ENCODE measurements at places on chromosomes 7 and 10.

- DNase-seq: no peak
These were observed 74.9 kb downstream of the RSU1 start for GRCh38 chr10:16742165-16742960.

- no peak for DNase-seq
These were observed 318.6 kb downstream of the PTEN start for GRCh38 chr10:88181902-88182600.

- DNase-seq: no peak
These were observed 49.1 kb upstream of the ELN start for GRCh38 chr7:73978661-73979563.

GRCh38 chr7:123338688-123339087 lies 138.9 kb upstream of the SLC13A1 start:
- no peak for DNase-seq

GRCh38 chr10:23448323-23448722 lies 9.4 kb downstream of the OTUD1 start:
- no peak for DNase-seq

- no peak for DNase-seq
These were observed 227.0 kb downstream of the BBS9 start for GRCh38 chr7:33356336-33356735.

DNA sequence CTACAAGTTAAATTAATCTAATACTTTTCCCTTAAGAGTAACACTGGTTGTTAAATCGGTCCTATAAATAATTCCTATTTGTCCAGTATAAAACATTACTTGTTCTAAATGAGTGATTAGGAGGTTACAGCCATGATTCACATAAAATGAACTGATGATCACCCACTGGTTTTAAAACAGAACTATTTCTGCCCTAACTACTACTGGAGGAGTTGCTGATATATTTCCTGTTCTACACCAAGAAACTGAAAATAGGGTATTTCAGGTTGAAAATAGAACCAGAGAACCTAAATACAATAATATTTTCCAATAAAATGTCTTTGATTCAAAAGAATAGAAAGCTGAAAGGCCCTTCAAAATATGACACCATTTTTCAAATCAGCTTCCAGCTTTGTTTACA lies 30.9 kb downstream of the DNAJC1 start:
- no peak for DNase-seq

DNA sequence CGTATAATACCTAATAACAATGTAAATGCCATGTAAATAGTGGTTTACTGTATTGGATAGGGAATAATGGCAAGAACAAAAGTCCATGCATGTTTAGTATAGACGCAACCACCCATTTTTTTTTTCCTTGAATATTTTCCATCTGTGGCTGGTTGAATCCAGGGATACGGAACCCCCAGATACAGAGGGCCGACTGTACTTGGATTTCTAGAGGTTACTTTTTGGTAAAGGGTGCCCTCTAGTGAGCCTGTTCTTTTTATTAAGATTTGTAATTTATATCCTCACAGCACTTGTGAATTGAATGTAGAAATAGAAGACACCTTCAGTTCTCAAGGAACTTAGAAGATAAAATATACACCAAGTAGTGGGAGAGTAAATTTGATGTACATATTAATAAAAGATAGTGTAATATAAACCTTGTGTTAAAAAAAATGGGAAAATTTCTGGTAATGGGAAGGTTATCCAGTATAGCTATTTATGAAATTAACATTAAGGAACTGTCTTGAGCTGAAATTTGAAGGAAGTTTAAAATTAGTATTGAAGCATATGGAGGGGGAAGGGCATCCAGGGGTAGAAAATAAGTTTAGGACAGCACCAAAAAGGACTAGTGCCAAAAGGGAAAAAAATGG lies 32.0 kb downstream of the EXOC6 start:
- DNase-seq: no peak

DNA sequence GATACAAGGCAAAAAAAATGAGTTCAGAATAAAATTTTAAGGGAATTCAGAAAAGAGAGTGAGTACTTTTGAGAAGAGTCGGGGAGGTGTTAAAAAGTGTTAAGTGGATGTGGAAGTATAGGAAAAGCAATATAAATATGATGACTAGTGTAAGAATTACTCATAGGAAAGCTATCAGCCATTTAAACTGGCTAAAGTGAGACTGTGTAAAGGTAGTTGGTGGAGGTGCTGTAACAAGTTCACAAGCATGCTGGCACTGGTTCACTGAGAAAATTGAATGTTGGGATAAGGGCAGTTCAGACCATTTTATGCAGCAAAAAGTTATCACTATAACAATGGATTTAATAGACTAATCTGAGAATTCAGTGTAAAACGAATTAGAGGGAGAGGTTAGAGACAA lies 179.0 kb upstream of the DKK1 start:
- no peak for DNase-seq

GRCh38 chr7:4103352-4104091 lies 578.6 kb upstream of the FOXK1 start:
- DNase-seq: no peak

DNA sequence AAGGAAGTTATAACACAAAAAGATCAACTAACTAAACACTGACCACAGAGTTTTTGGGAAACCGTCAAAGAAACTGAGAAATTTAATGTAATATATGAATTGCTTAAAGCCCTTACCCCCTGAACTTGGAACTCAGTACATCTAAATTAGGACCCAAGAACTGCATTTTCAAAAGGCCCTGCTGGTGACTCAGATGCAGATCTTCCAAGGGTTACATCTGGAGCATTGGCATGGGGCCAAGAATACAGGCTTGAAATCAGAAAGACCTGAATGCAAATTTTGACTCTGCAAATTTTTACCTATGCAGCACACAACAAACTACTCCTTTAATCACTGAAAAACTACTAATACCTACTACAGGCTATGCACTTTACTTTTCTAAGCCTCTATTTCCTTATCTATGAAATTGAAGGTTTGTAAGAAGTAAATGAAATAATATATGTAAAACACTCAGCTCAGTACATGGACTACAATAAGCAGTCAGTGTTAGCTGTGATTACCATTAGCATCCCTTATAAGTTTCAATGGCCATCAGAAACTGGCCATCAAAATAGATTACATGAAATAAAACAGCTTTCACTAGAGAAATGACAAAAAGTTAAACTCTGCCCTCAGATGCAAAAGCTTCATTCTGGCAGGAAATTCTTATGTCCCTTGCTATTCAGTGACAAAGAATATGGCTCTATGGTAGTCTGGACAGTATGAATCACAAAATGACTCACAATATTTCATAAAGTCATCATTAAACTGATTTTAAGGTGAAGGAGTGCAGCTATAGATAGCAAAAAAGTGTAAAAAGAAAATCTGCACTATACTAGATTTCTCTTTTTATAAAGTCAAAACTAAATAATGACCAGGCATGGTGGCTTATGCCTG lies 43.6 kb downstream of the NSUN6 start:
- no peak for DNase-seq

DNA sequence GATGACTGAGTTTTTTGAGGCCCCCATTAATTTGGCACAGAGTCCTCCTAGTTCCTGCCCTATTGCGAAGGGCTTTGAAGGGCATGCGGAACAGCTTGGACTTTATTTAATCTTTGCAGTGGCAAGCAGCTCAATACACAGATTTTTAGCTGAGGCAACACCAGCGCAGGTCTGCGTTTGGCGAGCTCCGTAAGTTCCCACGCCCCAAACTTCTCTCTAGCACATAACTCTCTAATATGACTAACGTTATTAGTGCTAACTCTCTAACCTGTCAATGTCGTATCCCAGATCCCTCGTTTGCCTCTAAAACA lies 366 bp upstream of the TAF3 start:
- DNase-seq: no peak

DNA sequence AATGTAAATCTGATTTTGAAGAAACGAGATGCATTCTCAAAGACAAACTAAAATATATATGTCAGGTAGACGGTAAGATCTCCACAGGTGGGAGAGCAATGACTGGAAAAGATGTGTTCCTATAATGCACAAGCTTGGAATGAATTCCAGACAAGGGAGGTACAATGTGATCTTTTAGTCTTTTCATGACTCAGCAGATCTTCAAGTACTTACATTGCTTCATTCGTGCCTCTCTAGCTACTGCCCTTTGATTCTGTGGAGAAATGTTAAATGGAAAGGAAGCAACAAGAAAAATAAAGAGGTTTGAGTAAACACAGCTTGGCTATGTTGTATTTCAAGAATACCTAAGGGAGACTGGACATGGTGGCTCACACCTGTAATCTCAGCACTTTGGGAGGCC lies 106.6 kb downstream of the GAD2 start:
- no peak for DNase-seq

- DNase-seq: no peak
These were observed 1023.6 kb downstream of the XPNPEP1 start for GRCh38 chr10:108899670-108900069.

- no peak for DNase-seq
These were observed 12.0 kb upstream of the KLHL7 start for GRCh38 chr7:23093546-23093945.

DNA sequence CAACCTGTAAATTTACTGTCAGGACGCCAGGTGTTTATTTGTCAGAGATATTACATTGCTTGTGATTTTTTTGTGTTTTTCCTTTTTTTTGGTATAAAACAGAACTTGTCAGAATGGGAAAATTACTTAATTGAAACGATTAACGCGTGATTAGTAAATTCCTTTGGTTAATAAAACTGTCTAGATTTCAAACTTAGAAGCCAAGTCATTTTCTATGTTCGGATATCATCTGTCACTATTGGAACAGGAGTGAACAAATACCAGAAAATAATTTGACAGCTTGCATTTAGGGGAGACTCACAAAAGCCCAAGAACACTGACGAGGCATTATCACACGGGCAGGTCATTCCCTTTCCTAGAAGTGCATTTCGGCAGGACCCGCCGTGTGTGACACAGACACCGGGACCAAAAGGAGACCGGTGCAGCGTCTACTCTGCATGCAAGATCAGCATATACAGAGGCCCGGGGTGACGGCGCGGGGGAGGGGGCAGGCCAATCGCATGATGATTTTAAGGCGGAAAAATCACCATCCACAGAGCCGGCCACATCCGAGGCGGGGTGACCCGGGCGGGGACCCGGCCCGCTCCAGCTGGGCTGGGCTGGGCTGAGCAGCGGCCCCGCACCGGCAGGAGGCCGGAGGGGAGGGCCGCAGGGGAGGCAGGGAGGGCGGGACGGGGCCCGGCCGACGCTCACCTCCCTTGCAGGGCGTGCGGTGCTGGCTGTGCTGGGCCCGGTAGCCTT lies 841 bp downstream of the GLUD1 start:
- DNase-seq: no peak

DNA sequence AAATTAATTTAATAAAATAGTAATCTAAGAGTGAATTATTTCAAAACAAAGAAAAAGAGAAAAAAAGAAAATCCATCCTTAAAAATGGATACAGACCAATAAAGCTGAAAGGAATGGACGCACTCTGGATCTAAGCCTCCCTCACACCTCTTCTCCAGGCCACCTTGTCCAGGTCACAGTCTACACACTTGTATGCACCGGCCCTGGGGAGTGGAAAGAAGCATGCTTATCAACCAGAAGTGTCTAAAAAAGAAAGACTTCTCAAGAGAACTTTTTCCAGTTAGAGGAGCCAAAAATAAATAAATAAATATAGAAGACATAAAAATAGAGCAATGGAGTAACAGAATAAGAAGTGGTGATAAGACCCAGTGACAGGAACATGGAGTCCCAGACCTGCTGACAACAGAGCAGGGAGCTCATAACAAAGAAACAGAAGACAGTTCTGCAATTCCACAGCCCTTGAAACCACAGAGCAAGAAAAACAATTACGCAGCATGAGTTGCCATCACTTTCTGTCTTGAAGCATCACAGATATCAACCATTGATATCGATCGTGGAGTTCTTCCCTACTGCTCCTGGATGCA lies 311.7 kb upstream of the NFE2L3 start:
- no peak for DNase-seq

GRCh38 chr10:43318976-43319960 lies 52.2 kb upstream of the FXYD4 start:
- no peak for DNase-seq

- DNase-seq: no peak
These were observed 1.6 kb downstream of the PANK1 start for GRCh38 chr10:89643431-89643811.

DNA sequence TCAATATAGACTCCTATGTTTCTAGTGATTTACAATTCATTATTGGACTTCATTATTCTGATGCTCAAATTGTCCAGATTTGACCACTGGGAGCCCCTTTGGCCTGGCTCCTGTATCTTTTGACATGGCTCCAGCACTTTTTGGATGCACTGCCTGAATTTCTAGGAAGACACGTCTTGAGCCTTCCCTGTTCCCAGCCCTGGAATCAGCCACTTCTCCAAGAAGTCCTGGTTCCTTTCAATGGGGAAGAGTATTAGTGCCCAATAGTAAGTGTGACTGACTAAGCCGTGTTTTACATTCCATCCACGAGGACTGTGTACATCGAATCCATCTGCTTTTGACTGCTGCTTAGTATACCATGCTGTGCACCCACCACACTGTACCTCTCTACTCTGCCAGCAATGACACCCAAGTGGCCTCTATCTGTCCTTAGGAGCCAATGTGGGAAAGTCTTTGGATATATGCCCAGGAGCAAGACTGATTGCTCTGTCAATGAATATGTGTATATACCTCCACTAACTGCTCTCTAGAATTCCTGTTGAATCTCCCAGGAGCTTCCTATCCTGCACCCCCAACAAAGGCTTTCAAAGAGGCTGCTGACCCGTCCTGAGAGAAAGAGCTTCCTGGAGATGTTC lies 23.2 kb upstream of the NPFFR1 start:
- DNase-seq: no peak

GRCh38 chr7:19327018-19327417 lies 181.8 kb upstream of the FERD3L start:
- DNase-seq: no peak

DNA sequence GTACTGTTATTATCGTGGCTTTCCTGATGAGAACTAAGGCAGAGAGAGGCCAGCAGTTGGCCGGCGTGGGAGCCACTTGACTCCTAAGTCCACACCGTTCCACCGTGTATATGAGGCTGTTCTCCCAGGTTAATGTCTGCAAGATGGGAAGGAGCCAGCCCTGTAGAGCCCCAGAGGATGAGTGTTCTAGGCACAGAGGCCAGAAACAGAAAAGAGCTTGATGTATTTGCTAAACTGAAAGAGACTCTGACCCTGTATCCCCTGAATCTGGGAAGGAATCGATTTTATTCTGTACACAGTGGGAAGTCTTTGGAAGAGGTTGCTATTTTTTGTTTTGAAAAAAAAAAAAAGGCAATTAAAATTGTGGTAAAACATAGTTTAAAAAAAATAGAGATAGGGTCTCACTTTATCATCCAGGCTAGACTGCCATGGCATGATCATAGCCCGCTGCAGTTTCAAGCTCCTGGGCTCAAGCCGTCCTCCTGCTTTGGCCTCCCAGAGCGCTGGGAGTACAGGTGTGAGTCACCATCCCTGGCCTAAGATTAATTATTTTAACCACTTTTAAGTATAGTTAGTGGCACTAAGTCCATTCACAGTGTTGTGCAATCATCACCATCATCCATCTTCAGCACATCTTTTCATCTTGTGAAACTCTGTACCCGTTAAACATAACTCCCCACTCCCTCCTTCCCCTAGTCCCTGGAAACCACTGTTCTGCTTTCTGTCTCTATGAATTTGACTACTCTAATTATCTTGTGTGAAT lies 348.8 kb downstream of the SDK1 start:
- no peak for DNase-seq
